NCI-H526 treated with DMSO at 0.1 percent for 48 hours (cell line): ENCODE measurements at places on chromosomes 5 and 9.
A peak's percentile ranks its signal among the peaks of the same experiment; 100 is the strongest.

DNA sequence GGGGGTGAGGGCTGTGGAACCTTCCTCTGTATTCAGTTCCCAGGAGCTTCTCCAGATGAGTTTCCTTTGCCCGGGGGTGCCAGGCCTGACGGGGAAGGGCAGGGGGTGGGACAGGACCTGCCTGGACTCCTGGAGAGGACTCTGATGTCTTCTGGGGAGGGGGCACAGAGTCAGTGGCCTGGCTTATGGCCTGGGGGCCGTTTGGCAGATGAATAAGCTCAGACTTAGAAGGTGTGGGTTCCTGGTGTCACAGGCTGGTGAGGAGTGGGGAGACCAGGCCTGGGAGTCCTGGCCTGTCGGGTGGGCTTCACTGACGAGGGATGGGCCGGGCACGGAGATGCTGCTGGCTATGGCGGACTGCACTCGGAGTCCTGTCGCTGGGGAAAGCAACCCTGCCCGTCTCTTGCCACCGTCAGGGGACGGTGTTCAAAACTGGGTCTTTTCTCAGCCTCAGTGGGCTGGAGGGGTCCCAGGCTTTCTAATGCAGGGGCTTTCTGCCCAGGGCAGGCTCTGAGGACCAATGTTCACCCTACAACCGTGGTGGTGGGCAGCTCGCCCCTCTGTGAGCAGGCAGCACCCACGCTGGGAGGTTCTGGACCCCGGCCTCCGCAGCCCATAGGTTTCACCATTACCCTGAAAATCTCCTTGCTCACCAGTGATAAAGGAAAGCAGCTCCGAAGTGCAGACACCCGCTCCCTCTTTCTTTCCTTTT is 16.2 kb downstream of the COL5A1 start:
- no peak for DNase-seq

DNA sequence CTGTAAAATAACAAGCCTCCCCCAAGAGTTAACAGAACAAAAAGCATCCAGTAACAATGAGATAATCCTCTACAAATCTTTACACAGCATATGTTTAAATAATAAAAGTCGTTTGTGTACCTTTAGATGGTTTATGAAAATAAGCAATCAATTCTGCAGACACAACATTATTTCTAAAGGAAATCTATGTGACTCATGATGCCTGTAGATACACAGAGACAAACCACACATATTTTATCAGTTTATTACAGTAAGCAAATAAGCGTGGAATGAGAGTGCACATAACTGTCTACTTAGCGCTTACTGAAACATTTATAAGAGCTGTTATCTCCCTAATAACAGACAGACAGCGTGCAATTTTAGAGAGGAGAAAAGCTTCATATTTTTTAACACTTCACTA is 243.6 kb downstream of the AP3B1 start:
- DNase-seq = peak; percentile 85

DNA sequence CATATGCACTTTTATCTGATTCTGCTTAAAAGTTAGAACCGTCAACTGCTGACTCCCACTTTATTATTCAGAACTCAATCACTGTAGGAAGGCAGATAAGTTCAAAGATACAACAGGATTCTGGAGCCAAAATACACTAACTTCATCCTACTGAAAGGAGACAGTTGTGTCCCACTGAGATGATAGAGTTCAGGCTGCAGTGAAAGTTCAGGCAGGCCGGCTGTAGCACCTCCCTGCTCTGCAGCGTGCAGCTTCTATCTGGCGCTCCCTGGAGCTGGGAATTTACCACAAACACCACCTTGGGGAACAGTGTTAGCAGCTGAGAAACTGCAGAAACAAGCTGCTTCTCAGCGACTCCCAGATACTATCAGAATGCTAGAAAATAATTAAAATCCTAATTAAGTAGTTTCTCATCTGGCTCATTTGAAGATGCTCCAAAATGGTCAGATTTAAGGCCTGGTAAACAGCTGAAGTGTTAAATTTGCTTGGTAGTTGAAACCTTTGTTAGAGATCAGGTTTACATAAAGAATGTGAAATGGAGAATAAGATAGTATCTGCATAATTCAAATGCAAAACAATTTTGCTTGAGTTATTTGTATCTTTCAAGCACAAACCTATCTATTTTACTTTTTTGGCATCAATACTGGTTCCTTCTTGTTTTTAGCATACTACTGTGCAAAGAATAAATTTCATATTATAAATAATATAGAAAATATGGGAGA is 52.3 kb upstream of the CNTLN start:
- peak; percentile 14 for DNase-seq

- no peak for DNase-seq
Observed at GRCh38 chr5:72509401-72509800, 2.2 kb upstream of the ZNF366 start.

DNA sequence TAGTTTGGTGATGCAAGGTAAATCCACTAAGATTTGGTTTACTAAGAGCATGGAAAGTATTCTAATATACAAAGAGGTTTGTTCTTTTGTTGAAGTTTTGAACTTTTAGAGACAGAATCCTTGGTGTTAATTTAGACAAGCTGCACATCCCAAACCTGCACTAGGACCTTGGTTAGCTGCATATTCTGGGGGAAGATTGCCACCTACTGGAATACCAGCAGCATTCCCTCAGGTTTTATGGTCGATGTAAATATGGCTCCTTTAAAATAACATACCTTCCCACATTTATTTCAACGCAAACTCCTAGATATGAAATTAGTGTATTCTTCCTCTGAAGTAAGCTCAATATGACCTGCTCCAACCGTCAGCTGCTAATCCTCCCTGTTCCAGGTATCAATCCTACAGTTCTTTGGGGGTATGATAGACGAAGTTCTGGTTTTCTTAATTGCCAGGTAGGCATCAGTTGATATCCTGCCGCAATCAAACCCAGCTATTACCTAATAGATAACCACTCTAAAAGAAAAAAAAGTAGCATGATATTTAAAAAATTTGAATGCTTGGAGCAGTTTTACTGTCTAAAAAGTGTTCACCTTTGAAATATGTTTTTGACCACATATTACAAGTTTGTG is 624.1 kb downstream of the ISL1 start:
- peak; percentile 1 for DNase-seq

DNA sequence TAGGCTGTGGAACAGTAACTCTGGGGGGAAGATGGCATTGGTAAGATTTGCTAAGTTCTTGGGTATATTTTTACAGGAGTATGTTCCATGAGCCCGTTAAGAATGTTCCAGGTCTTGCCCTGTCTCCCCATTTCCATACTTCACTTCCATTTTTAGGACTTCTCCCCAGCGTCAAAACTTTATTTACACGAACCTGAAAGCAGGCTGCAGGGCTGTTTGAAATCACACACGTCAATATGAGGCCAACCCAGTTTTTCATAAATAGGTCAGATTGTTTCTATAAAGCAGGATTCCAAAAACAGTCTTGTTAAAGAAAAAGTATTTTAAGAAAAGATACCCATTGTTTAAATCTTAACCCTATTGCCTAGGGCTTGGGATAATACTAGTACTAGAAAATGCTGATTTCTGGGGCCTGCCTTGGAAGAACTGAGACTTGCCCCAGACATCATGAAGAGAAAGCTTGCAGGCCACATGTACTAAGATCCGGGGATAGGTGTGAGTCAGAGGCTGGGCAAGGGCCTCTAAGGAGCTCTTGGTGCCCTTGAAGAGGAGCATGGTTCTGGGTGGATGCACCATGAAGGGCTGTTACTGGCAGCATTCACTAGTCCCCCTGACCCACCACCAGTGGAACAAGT is 24.2 kb downstream of the TRIO start:
- no peak for DNase-seq

GRCh38 chr5:109558952-109559351 is 130.8 kb upstream of the MAN2A1 start:
- DNase-seq = no peak

DNA sequence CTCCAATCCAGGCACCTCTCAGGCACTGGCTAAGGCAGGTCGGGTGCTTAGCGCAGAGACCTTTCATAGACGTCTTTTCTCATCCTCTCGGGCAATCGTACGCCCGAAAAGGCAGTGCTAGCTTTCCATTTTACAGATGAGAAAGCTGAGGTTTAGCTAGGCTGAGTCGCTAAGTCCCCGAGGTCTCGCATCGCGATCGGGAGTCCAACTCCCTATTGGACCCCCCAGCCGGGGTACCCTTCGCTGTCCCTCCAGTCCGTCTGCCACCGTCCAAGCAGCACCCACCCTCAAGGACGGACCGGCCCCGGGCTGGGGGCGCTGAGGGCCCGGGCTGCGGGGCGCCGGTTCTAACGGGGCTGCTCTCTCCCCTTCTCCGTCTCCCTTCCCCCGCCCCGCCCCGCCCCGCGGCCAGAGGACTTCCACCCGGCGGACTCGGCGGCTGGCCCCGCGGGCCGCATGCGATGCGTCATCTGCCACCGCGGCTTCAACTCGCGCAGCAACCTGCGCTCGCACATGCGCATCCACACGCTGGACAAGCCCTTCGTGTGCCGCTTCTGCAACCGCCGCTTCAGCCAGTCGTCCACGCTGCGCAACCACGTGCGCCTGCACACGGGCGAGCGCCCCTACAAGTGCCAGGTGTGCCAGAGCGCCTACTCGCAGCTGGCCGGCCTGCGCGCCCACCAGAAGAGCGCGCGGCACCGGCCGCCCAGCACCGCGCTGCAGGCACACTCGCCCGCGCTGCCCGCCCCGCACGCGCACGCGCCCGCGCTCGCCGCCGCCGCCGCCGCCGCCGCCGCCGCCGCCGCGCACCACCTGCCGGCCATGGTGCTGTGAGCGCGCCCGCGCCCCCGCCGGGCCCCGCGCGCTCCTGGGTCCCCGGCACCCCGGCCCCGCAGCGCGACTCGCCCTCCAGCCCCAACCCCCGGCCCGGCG is 12.5 kb upstream of the EXOSC2 start:
- DNase-seq = peak; percentile 44

DNA sequence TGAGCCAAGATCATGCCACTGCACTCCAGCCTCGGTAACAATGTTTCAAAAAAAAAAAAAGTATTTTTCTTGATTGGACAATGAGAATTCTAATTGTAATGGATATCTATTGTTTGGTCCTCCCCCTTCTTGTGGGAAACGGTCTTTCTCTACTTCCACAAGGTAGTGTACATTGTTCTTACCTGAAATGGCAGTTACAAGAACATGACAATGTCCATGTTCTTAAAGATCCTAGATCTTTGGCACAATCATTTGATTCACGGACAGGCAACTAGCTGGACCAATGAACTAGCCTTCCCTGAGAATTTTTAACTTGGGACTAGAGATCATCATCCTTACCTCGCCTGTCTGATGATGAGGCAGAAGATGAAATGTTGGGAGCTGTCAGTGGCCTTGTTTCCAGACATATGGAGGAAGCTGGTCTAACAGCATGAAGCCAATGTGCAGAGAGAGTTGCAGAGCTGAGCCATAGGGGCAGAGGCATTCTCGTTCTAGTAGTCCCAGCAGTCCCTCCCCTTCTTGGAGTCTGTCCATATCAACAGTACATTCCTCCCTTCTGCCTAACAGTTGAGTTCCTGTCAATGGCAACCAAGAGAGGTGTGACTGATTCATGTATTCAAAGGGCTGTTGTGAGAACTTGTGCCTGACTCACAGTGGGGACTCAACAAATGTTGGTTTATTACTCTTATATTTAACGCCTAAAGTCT is 2.1 kb upstream of the MARCHF6 start:
- no peak for DNase-seq

- no peak for DNase-seq
Observed at GRCh38 chr5:81922854-81923279, 49.0 kb upstream of the ATG10 start.

DNA sequence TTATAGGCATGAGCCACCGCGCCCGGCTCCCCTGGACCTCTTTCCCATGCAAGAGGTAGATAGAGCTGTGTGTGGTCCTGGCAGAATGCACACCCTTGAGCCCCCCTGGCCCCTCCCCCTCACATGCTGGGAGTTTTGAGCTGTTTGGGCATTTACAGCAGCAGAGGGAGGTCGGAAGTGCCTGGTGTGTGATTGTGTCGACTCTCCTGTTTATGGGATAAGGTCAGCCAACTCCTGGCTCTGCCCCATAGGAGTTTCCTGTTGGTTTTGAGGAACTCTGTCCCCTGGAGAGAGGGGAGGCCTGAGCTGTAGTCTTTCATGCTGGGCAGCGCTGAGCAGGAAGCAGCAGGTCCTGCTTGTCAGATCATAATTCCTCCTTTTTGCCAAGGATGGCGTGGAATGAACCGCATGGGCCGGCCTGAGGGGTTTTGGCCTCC is 6.0 kb downstream of the LRRC8A start:
- DNase-seq = no peak

GRCh38 chr5:123881759-123882244 is 369.8 kb downstream of the CSNK1G3 start:
- no peak for DNase-seq

GRCh38 chr5:23208959-23209431 is 298.4 kb upstream of the PRDM9 start:
- DNase-seq = peak; percentile 33

- DNase-seq = no peak
Observed at GRCh38 chr9:126502417-126503332, 111.1 kb upstream of the LMX1B start.

GRCh38 chr9:121269642-121270254 is 1.8 kb downstream of the GSN start:
- no peak for DNase-seq

DNA sequence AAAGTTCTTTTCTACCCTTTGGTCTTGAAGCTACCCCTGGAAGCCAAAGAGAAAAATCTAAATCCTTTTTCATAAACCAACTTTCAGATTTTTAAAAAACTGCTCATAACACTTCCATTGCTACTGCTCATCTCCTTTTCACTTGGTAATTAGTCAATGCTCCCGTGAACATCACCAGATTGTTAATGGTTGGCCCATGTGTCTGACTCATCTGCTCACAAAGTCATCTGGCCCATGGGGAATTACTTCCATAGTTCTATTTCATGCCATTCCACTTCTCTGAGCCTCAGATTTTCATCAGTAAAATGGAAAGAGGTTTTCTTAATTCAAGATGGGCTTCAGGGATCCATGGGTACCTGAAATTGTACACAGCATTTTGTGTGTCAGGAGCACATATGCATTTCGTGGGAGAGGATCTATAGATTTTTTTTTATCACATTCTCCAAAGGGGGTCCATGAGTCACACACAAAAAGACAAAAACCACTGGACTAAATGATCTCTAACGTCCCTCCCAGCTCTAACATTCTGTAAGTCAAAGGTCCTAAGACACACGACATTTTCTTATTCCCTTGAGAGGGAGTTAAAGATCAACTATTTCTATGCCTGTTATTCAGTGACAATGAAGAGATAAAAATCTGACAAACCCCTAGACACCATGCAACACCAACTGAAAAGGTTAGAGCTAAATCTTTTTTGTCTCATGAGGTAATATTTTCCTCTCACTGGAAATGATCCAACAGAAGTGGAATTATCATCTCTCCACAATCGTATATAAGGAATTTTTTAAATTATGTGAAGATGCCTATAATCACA is 75.4 kb downstream of the TEX10 start:
- no peak for DNase-seq

DNA sequence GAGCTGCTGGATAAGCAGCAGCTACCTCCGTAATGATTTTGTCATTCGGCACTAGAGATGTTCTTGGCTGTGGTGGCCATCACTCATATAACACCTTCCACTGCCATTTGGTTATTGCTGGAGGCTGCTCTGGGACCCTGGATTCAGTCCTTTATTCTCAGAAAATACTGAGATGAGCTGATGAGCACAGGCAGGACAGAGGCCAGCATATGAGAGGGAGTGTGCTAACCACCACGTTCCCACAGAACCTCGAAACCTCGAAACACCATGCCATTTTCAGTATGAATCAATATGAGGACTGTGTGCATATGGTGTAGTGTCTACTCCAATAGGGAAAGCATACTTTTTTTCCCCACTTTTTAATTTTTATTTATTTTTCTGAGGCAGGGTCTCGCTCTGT is 56.6 kb downstream of the ADAM19 start:
- no peak for DNase-seq

- no peak for DNase-seq
Observed at GRCh38 chr9:17739022-17739421, 160.2 kb downstream of the SH3GL2 start.
